ENCODE measurements at places on chromosomes 4 and X. TPM values are rescaled to one million over a fixed set of nuclear protein-coding genes. Genes with fewer than 3 reads are reported as not detected.

DNA sequence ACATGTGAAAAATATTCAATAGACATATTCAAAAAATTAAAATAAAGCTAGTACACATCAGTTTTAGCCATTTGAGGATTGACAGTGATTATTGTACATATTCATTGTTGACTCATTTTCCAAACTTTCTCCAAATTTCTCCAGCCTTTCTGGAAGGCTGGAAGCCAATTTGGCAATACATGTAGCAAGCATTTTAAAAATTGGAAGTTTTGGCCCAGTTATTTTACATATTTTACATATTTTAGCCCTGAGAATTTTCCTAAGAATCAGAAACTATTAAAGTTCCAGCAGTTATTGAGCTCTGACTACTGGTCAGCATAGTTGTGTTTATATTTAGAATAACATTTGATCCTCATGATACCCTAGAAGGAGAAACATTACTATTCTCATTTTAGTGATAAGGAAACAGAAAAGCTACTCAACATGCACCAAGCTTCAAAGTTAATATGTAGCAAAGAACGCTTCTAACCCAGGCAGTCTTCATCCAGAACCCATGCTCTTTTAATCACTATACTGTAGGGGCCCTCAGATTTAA lies 3.2 kb downstream of the CABS1 start:
- no peak for DNase-seq

DNA sequence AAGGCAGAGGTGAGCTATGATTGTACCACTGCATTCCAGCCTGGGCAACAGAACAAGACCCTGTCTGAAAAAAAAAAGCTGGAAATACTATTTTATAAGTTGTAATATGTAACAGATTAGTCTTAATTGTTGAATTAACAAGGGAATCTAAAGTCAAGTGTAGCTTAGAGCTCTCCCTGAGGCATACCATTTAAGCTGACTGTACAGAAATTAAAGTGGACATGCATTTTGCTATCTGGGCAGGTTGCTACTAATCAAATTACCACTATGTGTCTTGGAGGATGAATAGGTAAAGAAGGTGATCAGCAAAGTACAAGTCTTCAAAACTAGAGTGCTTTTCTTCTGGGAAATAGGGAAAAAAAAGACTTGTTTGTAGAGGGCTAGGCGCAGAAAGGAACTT lies 205.3 kb upstream of the JADE1 start:
- DNase-seq: no peak

Gene ERCC6L
- 3.6 TPM for polyA plus RNA-seq

DNA sequence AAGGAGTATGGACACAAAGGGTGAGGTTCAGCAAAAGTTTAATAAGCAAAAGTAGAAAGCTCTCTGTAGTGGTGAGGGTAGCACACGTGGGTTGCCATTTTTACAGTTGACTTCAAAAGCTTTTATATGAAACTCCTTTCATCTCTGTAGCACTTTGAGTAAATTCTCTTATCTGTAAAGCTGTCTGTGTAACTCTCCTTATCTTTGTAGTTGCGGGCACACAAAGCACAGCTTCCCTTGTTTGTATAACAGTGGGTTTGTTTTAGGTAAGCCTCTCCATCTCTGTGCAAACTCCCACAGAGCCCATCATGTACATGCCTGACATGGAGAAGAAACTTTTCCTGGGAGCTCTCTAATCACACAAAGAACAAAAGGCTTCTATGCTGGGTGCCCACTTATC lies 325.9 kb upstream of the PABPC5 start:
- DNase-seq: no peak

DNA sequence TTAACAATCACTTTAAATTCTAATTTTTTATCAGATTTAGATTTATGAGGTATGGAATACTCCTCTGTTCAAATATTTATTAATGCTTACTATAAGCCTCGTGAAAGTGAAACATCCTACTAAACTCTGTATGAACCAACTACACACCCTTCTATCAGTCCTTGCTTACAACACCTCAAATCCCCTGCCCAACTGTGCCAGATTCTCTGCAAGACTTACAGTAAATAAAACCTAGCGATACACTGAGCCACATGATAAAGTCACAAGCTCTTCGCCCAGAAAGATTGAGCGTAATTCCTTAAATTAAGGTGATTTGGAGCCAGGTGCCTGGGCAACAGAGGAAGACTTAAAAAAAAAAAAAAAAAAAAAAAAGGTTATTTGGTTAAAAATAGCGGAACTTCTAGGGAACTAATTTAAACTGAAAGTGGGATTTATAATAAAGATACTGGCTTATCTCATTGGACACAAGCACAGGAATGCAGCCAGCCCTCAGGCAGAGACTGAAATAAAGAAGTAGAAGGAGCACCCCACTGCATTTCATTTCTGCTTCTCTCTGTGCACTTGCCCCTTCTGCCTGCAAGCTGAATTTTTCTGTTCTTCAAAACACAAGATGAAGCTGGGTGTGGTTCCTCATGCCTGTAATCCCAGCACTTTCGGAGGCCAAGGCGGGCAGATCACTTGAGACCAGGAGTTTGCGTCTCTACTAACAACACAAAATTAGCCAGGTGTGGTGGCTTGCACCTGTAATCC lies 17.5 kb upstream of the C4orf36 start:
- DNase-seq: no peak

Gene GJB1
- 4.9 TPM for polyA plus RNA-seq

All from left lung (tissue), 14 donors.